ENCODE measurements at places on chromosomes 1 and 21.

- no peak for DNase-seq
These were observed 8.5 kb upstream of the TTC22 start for GRCh38 chr1:54809496-54810074.

- no peak for DNase-seq
These were observed 782 bp upstream of the TSTD1 start for GRCh38 chr1:161039546-161039945.

DNA sequence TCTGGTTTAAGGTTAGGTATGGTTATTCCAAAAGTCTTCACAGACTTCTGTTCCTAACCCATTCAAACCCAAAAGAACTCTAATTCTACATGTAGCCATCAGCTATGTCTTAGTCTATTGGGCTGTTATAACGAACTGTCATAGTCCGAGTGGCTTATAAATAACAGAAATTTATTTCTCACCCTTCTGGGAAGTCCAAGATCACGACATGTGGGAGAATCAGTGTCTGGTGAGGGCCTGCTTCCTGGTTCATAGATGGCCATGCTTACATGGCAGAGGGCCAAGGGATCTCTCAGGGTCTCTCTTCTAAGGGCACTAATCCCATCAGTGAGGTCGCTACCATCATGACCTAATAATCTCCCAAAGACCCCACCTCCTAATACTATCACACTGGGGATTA lies 103.0 kb upstream of the PPP2R5A start:
- no peak for DNase-seq

- DNase-seq = no peak
These were observed 2133.0 kb downstream of the NCAM2 start for GRCh38 chr21:23131177-23131576.

- DNase-seq = no peak
These were observed 15.2 kb upstream of the NBPF1 start for GRCh38 chr1:16628361-16629111.

GRCh38 chr21:43020177-43020576 lies 45.8 kb downstream of the PKNOX1 start:
- DNase-seq = no peak

GRCh38 chr1:200206340-200206739 lies 178.8 kb downstream of the NR5A2 start:
- DNase-seq = no peak

- no peak for DNase-seq
These were observed 829 bp downstream of the PEA15 start for GRCh38 chr1:160206036-160206389.

GRCh38 chr21:45644041-45644906 lies 749 bp downstream of the PCBP3 start:
- DNase-seq = no peak

- no peak for DNase-seq
These were observed 10.0 kb downstream of the NCF2 start for GRCh38 chr1:183580281-183580682.

- DNase-seq = no peak
These were observed 41.6 kb upstream of the NRDC start for GRCh38 chr1:51920130-51920529.

- DNase-seq = no peak
These were observed 8.7 kb downstream of the UBE2G2 start for GRCh38 chr21:44792702-44793591.

GRCh38 chr1:91981996-91982609 lies 32.9 kb downstream of the BRDT start:
- no peak for DNase-seq

- no peak for DNase-seq
These were observed 40.0 kb upstream of the CTPS1 start for GRCh38 chr1:40939320-40940059.

DNA sequence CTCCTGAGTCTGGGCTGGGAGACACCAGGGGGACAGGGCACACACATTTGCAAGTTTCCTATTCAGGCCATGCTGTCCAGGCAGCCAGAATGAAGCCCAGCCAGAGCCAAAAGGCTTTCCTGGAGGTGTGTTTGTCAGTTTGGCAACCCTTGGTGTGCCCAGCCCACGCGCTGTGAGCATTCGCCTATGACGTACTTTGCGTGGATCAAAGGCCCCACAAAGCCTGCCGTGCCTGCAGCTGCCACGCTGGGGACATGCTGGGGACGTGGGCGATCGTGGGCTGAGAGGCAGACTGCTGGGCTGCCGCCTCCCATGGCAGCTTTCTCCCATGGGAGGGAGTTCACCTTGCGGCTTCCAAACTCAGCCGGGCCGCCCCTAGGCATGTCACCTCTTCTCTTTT lies 57.5 kb downstream of the CD247 start:
- DNase-seq = no peak

DNA sequence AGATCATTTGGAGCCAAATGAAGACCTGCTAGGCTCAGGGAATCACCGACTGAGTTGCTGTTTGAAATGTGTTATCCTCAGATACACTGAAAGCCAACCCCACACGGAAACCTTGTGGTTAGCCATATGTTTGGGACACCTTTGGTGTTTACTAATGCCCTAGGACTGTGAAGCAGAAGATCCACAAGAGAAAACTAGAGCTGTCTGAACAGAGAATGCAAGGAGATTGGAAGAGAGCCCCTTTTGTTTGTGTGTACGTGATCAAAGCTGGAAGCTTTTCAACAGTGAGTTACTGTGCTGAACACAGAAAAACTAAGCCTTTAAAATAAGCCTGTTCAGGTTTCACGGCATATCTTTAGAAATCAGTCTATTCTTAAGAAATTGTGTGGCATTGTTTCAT lies 908.2 kb upstream of the ADGRL2 start:
- no peak for DNase-seq

DNA sequence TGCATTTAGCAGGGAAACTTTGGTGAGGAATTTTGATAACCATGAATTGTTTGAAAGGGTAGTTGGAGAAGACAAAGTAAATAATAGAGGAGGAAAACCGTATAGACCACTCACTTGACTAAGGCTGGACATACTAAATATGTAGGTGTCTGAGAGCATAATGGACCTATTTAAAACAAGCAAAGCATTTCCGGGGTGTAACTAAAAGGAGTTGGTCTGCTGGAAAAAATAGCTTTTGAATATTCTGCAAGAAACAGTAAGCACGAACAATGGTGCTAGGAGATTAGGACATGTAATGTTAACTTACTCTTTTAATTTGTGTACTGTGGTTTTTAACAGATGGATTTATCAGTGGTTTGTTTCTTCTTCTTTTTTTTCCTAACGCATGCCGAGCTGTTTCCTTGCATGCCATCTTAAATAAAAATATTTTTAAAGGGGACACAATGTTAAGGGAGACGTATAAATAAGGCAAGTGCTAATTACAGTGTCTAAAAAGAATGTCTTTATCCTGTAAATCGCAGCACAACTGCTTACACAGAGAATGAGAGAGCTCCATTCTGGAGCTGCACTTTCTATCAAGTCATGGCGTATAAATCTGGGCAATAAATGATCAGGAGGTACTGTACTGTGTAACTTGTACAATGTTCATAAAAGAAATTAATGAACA lies 492.1 kb downstream of the LMO4 start:
- DNase-seq = no peak

DNA sequence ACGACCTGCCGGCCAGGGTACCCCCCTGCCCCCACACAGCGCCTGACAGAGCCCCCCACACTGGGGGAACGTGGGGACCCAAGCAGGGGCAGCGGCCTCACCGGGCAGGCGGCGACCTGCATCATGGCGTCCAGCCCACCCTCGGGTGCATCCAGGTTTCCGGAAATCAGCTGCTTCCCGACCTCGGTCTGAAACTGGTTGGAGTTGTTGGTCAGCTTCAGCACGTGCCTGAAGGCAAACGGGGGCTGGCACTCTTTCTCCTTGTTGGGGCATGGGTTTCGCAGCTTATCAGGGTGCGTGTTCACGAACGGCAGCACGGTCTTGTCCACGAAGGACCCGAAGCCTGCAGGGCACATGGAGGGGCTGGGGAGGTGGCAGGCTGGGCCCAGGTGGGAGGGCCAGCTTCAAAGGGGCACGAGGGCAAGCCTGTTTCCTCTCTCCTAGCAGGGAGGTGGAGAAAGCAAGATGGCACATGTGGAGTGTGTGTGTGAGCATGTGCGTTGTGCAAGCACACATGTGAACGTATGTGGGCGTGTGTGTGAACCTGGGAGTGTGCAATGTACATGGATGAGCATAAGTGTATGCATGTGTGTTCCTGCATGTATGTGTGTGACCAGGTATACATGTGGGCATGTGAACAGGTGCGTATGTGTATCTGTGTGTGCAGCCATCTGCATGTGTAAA lies 19.2 kb downstream of the ITGB2 start:
- DNase-seq = no peak

DNA sequence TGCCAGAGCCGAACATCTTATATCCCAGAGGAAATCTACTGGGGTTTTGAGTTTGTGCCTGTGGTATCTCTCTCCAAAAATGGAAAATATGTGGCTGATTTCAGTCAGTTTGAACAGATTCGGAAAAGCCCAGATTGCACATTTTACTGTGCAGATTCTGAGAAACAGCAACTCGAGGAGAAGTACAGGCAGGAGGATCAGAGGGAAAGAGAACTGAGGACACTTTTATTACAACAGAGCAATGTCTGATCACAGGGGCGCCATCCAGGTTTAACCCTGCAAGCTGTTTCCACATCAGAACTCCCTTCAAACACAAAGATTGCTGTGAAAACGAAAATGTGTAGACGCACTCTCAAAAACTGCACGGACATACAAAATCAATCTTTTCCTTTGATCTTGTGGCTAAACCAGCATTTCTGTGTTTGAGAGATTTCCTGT lies 43.4 kb downstream of the KCNJ15 start:
- no peak for DNase-seq

DNA sequence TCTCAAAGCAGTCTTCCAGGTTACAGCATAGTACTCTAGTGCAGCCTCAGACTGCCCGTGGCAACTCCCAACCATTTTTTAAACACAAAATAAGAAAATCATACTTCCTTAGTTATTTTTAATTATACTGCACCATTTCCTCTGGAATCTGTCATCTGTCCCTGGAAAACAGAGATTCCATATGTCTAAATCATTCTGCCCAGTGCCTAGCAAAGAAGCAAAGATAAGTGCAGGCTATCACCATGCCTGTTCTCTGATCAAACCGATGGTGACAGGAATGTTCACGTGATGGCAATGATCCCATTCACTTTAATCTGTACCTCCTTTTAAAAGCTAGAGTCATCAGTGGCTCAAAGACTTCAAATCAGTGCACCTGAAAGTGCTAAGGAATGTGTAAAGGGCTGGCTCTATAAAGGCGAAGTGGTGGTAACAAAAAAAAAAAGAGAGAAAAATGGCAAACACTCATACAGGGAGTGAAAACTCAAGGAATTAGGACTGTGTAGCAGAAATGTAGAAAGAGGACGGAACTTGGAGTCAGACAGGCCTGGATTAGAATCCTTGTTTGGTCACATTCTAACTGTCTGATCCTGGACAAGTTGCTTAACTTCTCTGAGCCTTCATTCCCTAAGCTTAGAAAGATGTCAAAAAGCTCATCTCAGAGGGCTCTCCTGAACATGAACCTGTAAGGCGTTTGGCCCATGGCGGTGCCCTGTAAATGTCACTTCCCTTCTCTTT lies 9.9 kb upstream of the CCN1 start:
- no peak for DNase-seq

DNA sequence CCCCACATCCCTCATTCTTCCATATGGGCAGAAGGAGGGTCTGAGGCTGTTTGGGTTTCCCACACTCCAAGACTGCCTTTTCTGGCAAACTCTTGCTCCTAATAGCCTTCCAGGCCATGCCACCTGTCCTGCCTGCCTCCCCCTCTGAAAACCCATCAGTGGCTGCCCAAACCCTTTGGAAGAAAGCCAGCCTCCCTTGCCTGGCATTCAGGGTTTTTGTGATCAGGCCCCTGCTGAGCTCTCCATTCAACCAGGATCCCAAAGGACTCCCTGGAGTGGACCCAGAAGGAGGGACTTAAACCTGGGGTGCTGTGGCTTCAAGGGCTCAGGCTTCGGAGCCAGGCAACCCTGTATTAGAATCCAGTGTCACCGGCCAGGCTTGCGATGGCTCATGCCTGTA lies 4.2 kb upstream of the GUCA2A start:
- no peak for DNase-seq

- no peak for DNase-seq
These were observed 98.1 kb downstream of the PLD5 start for GRCh38 chr1:242426271-242426905.

DNA sequence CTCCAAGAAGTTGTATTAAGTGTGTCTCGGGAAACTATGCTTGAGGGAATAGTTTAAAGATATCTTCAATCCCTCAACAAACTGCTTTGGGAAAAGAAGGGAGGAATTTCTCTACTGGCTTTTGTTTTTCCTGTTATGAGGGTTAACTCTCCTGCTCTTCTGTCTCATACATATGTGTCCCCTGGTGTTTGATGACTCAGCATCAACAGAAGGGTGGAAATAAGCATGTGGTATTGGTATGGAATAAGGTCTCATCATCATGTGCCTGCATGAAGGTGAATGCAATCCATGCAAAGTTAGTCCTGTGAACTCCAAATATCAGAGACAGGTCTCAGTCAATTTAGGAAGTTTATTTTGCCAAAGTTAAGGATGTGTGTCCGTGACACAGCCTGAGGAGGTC lies 27.2 kb upstream of the ADAR start:
- DNase-seq = no peak

- DNase-seq = peak; percentile 42
These were observed 101.2 kb downstream of the NFIA start for GRCh38 chr1:61183471-61184039.

GRCh38 chr1:183454377-183454776 lies 17.9 kb upstream of the SMG7 start:
- no peak for DNase-seq

GRCh38 chr1:64540265-64540791 lies 70.4 kb downstream of the CACHD1 start:
- DNase-seq = no peak

DNA sequence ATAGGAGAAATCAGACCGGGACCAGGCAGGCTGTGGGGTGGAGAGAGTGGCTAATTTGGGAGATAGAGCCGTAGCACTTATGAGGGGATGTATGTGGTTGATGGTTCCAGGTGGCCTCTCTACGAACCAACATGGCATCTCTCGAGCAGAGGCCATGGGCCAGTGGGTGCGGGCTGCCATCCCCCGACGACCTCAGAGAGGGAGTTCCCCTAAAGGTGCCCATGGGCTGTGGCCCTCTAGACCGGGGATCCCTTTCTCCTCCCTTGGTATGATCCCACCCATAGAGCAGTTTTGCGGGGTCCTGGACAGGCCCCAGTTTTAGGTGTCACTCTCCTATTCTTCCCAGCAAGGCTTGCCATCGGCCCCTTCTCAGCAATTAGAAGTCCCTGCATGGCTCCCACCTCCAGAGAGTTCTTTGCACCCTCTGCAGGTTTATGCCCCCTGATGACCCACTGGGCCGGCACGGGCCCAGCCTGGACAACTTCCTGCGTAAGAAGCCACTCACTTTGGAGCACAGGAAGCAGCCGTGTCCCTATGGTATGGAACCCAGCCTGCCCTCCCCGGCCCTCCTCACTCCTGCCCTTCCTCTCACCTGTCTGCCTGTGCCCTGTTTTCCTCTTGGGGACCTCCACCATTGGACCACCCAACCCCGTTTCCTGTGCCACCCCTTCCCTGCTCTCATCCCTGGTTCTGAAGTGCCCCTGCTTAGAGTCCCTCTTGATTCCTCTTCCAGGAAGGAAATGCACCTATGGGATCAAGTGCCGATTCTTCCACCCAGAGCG lies 7.8 kb downstream of the ZC3H12A start:
- no peak for DNase-seq

- DNase-seq = no peak
These were observed 2.3 kb upstream of the MSTO1 start for GRCh38 chr1:155607708-155608107.

All from left renal pelvis (tissue), 4 donors.